IMR-90 (cell line): ENCODE measurements at places on chromosomes 12 and 14.
A peak's percentile ranks its signal among the peaks of the same experiment; 100 is the strongest.

DNA sequence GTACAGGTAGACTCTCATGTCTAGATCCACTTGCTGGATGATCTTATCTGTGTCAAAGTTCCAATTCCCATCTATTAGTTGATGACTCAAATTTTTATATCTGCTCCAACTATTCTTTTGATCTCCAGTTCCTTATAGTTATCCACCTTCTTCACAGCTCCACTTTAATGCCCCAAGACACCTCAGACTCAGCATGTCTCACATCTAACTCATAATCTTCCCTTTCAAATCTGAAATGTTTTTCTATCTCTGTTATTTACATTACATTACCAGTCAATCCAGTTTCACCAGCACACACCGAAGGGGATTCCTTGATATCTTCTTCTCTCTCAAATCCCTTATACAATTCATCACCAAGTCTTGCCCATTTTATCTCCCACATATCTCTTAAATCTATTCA, 3.7 kb upstream of the METAP2 start:
- H3K4me1 ChIP-seq = no peaks in the 10 kb centered on the region
- no peak overlapping the region for H3K27ac ChIP-seq

- H3K4me3 ChIP-seq = no peak overlapping the region
- no peaks in the 10 kb centered on the region for H3K27me3 ChIP-seq
- no peaks in the 10 kb centered on the region for H3K4me1 ChIP-seq
- no peaks in the 10 kb centered on the region for H3K36me3 ChIP-seq
- H3K27ac ChIP-seq = no peak overlapping the region
Observed at GRCh38 chr14:48805315-48805714, 780.9 kb downstream of the RPS29 start.

DNA sequence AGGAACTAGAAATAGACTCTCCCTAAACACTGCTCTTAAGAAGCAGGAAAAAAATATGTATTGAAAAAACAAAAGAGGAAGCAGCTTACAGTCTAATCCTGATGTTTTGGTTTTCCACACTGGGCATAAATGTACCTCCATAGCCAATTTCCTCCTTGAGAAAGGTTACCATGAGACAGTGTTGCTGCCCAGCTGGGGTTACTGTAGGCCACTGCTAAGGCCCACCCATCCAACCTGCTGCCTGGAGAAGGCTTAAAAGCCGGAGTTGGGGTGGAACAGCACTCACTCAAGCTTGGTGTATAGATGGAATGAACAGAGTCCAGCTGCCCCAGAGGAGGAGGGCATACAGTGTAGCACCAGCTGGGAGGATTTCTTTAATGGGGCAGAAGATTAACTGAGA, 41.1 kb downstream of the ERG28 start:
- no peaks in the 10 kb centered on the region for H3K4me1 ChIP-seq
- H3K27ac ChIP-seq = no peak overlapping the region
- no peak for DNase-seq

- H3K27me3 ChIP-seq = no peaks in the 10 kb centered on the region
- no peak for DNase-seq
- no peak overlapping the region for H3K4me3 ChIP-seq
- no peaks in the 10 kb centered on the region for H3K4me1 ChIP-seq
Observed at GRCh38 chr12:18655351-18655750, 82.5 kb downstream of the PLCZ1 start.

GRCh38 chr12:77559400-77560074, 271.2 kb upstream of the NAV3 start:
- H3K27me3 ChIP-seq = 0 out of 2 replicates have a peak, but pooled peaks cover 2% of the 10 kb centered on the region
- no peaks in the 10 kb centered on the region for H3K4me1 ChIP-seq
- no peak for DNase-seq
- H3K36me3 ChIP-seq = no peaks in the 10 kb centered on the region
- no peak overlapping the region for H3K4me3 ChIP-seq

- no peak overlapping the region for H3K27ac ChIP-seq
- H3K36me3 ChIP-seq = peaks cover 5% of the 10 kb centered on the region
- H3K4me3 ChIP-seq = no peak overlapping the region
- peaks cover 9% of the 10 kb centered on the region for H3K4me1 ChIP-seq
- no peaks in the 10 kb centered on the region for H3K27me3 ChIP-seq
Observed at GRCh38 chr14:74843653-74844052, 32.3 kb downstream of the PROX2 start.

- DNase-seq = no peak
- peaks cover 15% of the 10 kb centered on the region for H3K4me1 ChIP-seq
- no peaks in the 10 kb centered on the region for H3K36me3 ChIP-seq
- no peak overlapping the region for H3K4me3 ChIP-seq
Observed at GRCh38 chr12:6158255-6158654, 33.8 kb upstream of the VWF start.

DNA sequence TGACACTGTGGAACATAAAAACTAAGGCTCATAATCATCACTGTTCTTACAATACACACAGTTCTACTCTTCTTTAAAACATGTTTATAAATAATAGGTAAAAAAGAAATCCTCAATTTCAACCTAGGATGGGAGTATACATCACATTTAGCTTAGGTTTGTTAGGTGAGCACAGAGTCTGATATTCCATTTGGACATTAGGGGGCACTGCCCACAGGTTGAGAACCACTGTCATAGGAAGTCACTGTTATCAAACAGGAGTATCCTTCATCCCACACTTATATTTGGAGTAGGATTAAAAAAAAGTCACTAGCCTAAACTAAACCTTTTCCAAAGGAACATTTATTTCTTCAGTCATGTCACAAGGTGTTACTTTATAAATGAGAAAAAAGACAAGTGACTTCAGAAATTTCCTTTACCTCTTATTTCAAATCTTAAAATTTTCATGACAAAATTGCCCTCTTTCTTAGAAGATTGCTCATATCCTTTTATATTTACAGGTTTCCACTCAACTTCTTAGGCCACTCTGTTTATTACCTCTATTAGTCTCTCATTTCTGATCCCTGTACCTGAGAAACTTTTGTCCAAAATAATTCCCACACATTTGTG, 240.6 kb downstream of the CPNE8 start:
- DNase-seq = no peak
- H3K4me1 ChIP-seq = no peaks in the 10 kb centered on the region
- H3K27me3 ChIP-seq = no peaks in the 10 kb centered on the region
- H3K27ac ChIP-seq = no peak overlapping the region
- no peak overlapping the region for H3K4me3 ChIP-seq
- no peaks in the 10 kb centered on the region for H3K36me3 ChIP-seq

GRCh38 chr12:22044391-22044790, 1.6 kb upstream of the CMAS start:
- no peak overlapping the region for H3K4me3 ChIP-seq
- DNase-seq = no peak
- H3K4me1 ChIP-seq = peaks cover 2% of the 10 kb centered on the region; the same call in 1 of the 2 replicates
- H3K36me3 ChIP-seq = no peaks in the 10 kb centered on the region

- H3K27me3 ChIP-seq = no peaks in the 10 kb centered on the region
- no peaks in the 10 kb centered on the region for H3K36me3 ChIP-seq
- H3K4me3 ChIP-seq = no peak overlapping the region
- H3K4me1 ChIP-seq = no peaks in the 10 kb centered on the region
Observed at GRCh38 chr12:113622410-113622809, 150.7 kb upstream of the LHX5 start.

DNA sequence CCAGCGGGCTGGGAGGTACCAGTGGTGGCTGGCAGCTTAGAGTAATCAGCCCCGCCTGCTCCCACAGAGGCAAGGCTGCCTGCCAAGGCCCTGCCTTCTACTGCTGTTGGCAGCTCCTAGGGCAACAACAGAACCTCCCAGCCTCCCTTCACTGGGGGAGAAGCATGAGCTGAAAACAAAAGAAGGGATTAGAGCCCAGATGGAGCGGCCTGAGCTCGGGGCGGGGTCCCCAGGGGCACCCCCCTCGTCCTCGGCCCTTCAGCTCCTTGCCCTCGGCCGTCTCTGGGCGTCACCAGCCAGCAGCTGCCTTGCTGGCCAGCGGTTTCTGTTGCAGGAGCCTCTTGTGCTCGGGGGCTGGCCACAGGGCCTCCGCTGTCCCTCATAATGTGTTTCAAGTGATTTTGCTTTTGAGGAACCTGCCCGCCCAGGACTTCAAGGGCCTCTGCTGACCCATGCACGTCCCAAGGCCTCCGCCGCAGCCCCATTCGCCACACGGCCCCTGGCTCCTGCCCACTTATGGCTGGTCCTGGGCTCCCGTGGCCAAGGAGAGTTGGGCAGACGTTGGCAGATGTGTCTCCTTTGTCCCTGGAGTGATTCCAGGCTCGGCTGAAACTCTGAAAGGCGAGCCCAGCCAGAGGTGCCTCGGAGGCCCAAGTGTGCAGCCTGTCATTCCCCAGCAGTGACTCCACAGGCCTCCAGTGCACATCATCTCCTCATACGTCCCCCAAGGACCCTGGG, 49.7 kb downstream of the PSMA6 start:
- DNase-seq = peak; percentile 72
- no peak overlapping the region for H3K4me3 ChIP-seq
- H3K36me3 ChIP-seq = no peaks in the 10 kb centered on the region

DNA sequence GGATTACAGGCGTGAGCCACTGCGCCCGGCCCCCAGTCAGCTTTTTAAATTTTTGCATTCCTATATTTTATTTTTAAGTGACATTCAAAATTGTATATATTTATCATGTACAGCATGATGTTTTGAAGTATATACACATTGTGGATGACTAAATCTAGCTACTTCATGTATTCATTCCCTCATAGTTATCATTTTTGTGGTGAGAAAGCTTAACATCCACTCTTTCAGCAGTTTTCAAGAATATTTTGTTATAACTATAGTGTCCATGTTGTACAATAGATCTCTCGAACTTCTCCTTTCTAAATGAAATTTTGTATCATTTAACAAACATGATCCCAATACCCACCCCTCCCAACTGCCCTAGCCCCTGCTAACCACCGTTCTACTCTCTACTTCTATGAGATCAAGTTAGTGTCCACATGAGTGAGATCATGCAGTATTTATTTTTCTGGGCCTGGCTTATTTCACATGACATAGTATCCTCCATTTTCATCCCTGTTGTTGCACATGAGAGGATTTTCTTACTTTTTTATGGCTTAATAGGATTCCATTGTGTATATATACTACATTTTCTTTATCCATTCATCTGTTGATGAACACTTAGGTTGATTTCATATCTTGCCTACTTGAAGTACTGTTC, 8.8 kb upstream of the HEBP1 start:
- no peaks in the 10 kb centered on the region for H3K36me3 ChIP-seq
- H3K4me3 ChIP-seq = no peak overlapping the region
- H3K4me1 ChIP-seq = peaks cover 7% of the 10 kb centered on the region
- H3K27me3 ChIP-seq = no peaks in the 10 kb centered on the region
- H3K27ac ChIP-seq = peak overlapping the region; percentile 94

DNA sequence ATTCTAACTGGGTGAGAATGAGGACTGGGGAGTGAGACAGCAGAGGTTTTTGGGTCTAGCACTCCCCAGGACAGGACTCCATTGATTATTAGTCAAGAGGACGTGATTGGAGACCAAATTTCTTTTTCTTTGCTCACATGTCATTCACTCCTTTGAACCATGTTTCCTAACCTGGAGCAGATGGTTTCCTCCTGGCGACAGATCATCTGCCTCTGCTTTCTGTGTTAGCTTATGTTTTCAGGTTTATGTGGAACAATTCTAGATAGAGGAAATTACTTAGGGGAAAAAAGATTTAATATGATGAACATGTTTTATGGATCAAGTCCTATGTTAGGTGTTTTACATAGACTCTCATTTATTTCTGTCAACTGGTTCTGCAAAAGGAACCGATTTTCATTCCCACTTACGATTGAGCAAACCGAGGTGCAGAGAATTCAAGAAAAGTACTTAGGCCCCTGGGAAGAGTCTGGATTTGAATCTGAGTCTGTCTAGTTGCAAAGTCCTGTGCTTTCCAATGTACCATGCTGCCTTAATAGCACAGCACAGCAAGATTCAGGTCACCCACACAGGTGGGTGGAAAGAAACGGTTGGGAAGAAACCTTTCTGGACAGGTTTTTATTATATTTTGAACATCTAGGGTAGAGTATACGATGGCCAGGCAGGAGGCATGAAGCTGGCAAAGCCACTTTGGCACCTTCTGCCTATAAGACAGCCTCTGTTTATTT, 30.8 kb downstream of the SMOC1 start:
- no peak for DNase-seq
- no peaks in the 10 kb centered on the region for H3K27me3 ChIP-seq
- H3K4me3 ChIP-seq = no peak overlapping the region
- H3K4me1 ChIP-seq = peaks cover 8% of the 10 kb centered on the region
- no peak overlapping the region for H3K27ac ChIP-seq

DNA sequence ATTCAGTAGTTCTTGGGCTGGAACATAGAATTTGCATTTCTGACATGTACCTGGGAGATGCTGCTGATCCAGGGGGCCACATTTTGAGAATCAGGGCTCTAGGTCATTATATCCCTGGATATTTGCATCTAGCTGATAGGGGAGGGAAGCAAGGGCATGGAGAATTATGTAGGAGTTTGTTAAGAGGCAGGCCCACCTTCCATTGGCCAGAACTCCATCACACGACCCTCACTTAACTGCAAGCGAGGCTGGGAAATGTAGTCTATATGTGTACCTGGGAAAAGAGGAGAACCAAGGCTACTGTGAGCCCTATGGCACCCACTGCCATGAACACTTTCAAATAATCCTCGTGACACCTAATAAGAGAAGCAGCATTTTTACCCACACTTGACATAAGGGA, 657.6 kb downstream of the MED13L start:
- no peaks in the 10 kb centered on the region for H3K36me3 ChIP-seq
- H3K4me1 ChIP-seq = no peaks in the 10 kb centered on the region
- H3K27me3 ChIP-seq = no peaks in the 10 kb centered on the region; the same call in 1 of the 2 replicates
- no peak overlapping the region for H3K4me3 ChIP-seq

GRCh38 chr12:45425426-45425825, 209.5 kb downstream of the ANO6 start:
- H3K4me3 ChIP-seq = no peak overlapping the region
- no peaks in the 10 kb centered on the region for H3K27me3 ChIP-seq

DNA sequence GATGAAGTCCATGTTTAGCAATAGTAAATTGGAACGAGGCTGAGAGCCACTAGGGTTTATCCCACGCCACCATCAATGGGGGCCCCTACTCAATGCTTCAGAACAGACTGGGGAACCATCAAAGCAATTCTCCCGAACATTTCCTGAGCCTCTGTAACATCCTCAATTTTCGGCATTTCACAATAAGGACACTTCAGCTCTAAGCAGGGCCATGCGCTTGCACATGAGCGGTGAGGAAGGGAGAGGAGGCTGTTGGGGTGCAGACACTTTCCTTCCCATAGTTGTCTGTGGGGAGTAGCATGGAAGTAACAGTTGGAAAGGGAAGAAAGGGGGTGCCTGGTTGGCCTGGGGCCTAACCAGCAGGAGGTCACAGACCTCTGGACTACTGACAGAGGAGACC, 129.9 kb upstream of the PRMT8 start:
- H3K4me3 ChIP-seq = no peak overlapping the region
- H3K4me1 ChIP-seq = no peaks in the 10 kb centered on the region
- H3K27me3 ChIP-seq = peaks cover 35% of the 10 kb centered on the region
- no peak overlapping the region for H3K27ac ChIP-seq
- no peak for DNase-seq
- no peaks in the 10 kb centered on the region for H3K36me3 ChIP-seq

GRCh38 chr12:18327036-18327435, 65.7 kb downstream of the PIK3C2G start:
- no peak overlapping the region for H3K27ac ChIP-seq
- DNase-seq = no peak
- H3K4me3 ChIP-seq = no peak overlapping the region
- H3K4me1 ChIP-seq = no peaks in the 10 kb centered on the region; the same call in 1 of the 2 replicates
- no peaks in the 10 kb centered on the region for H3K36me3 ChIP-seq

GRCh38 chr14:85616386-85616885, 86.5 kb downstream of the FLRT2 start:
- H3K27me3 ChIP-seq = no peaks in the 10 kb centered on the region
- peaks cover 7% of the 10 kb centered on the region for H3K36me3 ChIP-seq
- H3K27ac ChIP-seq = no peak overlapping the region
- DNase-seq = no peak
